ENCODE measurements at places on chromosomes 3 and 15. TPM values are rescaled to one million over a fixed set of nuclear protein-coding genes. Genes with fewer than 3 reads are reported as not detected.

The HIGD2B gene
- total RNA-seq, result 0.27 TPM

The MASP1 gene
- not detected for total RNA-seq

DNA sequence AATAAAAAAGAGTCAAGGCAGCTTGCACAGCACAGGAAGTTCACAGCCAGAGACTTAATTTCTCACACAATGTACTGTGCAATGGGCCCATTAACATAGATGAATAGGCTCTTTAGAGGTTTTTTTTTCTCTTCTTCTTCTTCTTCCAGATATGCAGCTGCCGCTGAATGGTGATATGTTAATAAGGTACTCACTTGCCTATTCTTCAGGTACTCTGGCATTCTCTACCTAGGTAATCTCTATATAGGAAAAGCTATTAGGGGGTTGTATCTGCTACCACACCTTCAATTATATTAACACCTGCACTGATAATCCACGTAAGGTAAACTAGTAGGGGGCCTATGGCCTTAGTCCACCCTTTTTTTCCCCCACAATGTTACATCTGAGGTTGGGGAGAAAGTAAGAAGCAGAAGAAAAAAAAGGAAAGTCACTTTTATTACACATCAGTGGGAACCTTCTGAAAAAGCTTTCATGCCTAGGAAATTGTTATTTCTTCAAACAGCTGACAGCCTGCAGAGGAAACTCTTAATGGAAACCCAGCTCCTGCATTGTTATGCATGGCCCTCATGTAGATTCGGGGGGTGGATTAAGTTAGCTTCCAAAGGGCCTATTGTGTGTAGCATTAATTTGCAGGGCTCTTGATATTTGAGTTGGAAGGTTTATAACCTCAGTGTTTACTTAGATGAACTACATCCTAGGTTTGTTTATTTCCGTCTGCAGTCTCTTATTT, 525.5 kb downstream of the ZIC1 start:
- no peaks in the 10 kb centered on the region for H3K4me1 ChIP-seq
- DNase-seq, result no peak
- H3K27me3 ChIP-seq, result no peaks in the 10 kb centered on the region
- no peaks in the 10 kb centered on the region for H3K36me3 ChIP-seq
- H3K4me3 ChIP-seq, result no peak overlapping the region

The SEMA3G gene
- 0.14 TPM for total RNA-seq

The ADGRG7 gene
- not detected for total RNA-seq

DNA sequence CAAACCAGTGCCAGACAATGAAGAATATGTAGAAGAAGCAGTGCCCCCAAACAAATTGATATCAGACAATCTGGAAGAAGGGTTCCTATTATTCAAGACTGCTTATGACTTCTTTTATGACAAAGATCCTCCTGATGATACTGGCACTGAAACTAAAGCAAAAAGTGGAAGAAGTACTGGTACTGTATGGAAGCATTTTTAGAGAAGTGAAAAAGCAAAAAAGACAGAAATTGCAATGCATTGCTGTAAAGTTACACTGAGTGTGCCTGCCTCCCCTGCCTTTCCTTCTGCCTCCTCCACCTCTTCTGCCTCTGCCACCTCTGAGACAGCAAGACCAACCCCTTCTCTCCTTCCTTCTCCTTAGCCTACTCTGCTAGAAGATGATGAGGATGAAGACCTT, 167.6 kb downstream of the PLCL2 start:
- no peak overlapping the region for H3K4me3 ChIP-seq
- H3K36me3 ChIP-seq, result peaks cover 47% of the 10 kb centered on the region

GRCh38 chr15:92614301-92614700, 41.3 kb downstream of the FAM174B start:
- no peaks in the 10 kb centered on the region for H3K4me1 ChIP-seq
- H3K27me3 ChIP-seq, result no peaks in the 10 kb centered on the region
- no peak overlapping the region for H3K27ac ChIP-seq
- DNase-seq, result no peak

- no peak overlapping the region for H3K27ac ChIP-seq
- no peak overlapping the region for H3K4me3 ChIP-seq
- DNase-seq, result no peak
- peaks cover 2% of the 10 kb centered on the region for H3K27me3 ChIP-seq
- H3K36me3 ChIP-seq, result no peaks in the 10 kb centered on the region
Measured at GRCh38 chr3:5298453-5298852, 110.9 kb downstream of the EDEM1 start.

DNA sequence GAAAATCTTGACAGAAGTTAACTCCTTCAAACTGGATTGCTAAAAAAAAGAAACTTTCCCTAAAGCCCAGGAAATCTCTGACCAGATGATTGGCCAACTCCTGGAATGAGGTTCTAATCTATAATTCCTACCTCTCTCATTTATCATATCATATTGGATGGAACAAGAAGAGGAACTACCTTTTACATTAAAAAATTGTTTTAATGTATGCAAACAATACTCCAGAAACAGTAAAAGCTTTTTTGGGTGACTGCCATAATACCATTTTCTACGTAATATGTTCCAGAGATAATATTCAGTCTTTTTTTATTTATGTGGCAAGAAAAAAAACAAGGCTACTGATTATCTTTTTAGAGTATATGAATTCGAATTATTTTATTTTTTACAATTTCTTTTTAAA, 204.4 kb downstream of the TUSC7 start:
- no peak overlapping the region for H3K4me3 ChIP-seq
- H3K27ac ChIP-seq, result no peak overlapping the region
- H3K36me3 ChIP-seq, result no peaks in the 10 kb centered on the region
- no peak for DNase-seq

- H3K36me3 ChIP-seq, result peaks cover 37% of the 10 kb centered on the region
- no peak overlapping the region for H3K4me3 ChIP-seq
- H3K4me1 ChIP-seq, result peaks cover 42% of the 10 kb centered on the region
- no peaks in the 10 kb centered on the region for H3K27me3 ChIP-seq
Measured at GRCh38 chr15:90618330-90619125, 88.8 kb downstream of the CRTC3 start.

The EIF4E3 gene
- total RNA-seq, result 36.7 TPM

DNA sequence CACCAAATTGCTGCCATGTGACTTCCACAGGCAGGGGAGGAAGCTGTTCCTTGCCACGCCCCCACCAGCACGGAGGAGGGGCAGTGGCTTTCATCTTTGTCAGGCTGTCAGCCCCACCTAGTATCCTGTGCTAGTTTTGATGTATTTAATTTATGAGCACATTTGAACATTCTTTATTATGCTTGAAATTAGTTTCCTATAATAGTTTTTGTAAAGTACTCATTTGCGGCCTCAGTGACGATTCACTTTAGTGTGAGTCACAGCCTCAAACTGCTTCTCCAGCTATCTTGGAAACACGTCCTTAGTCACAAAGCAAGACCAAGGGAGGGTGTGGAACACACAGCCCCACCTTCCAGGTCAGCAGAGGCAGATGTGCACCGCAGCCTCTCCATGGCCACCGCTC, 239.9 kb upstream of the ATP10A start:
- H3K36me3 ChIP-seq, result no peaks in the 10 kb centered on the region
- H3K27ac ChIP-seq, result no peak overlapping the region
- no peak for DNase-seq
- H3K27me3 ChIP-seq, result peaks cover 10% of the 10 kb centered on the region
- H3K4me1 ChIP-seq, result peaks cover 4% of the 10 kb centered on the region

- peaks cover 3% of the 10 kb centered on the region for H3K36me3 ChIP-seq
- peaks cover 3% of the 10 kb centered on the region for H3K4me1 ChIP-seq
- no peaks in the 10 kb centered on the region for H3K27me3 ChIP-seq
- no peak overlapping the region for H3K4me3 ChIP-seq
Measured at GRCh38 chr3:63808633-63809032, 10.5 kb upstream of the C3orf49 start.

DNA sequence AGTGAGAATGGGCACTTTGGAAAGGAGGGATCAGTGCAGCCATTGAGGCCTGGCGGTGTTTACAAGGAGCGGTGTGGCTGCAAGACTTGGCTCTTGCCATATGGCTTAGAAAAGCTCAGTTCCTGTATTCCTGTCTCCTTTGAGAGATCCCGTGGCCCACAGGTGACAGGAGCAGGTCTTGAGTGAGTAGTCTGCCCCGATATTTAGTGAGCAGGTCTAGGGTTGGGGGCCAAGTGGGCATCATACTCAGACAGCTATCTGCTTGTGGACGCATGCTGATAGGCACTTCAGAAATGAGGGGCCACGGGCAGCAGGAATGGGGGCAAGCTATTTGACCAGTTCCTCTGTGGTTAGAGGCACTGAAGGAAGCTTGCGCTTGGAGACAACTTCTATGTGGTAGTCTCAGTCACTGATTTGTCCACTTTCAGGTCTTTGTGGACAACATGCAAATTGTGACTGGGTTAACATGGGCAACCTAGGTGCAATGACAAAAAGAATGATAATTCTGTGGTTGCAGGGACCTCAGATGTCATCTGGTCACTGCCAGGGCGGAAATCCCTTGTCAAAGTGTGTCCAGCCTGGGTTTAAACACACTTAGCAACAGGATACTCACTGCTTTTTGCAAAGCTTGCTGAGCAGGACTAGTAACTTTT, 1.1 kb downstream of the TMED3 start:
- H3K4me1 ChIP-seq, result peaks cover 37% of the 10 kb centered on the region

GRCh38 chr15:70078578-70079417, 18.9 kb downstream of the TLE3 start:
- peaks cover 30% of the 10 kb centered on the region for H3K4me1 ChIP-seq
- H3K36me3 ChIP-seq, result peaks cover 52% of the 10 kb centered on the region
- DNase-seq, result no peak
- H3K27ac ChIP-seq, result no peak overlapping the region
- no peak overlapping the region for H3K4me3 ChIP-seq

- H3K4me1 ChIP-seq, result peaks cover 54% of the 10 kb centered on the region
- peak overlapping the region; percentile 96 for H3K27ac ChIP-seq
- peak; percentile 77 for DNase-seq
Measured at GRCh38 chr15:63601026-63601703, 4.0 kb downstream of the FBXL22 start.
